Upper lobe of left lung (tissue), 6 donors: ENCODE measurements at places on chromosomes 11 and 22.

- no peak for DNase-seq
These were observed 44.6 kb downstream of the FAM168A start for GRCh38 chr11:73553266-73553665.

- peak; percentile 10 for DNase-seq
These were observed 58.4 kb downstream of the RTL6 start for GRCh38 chr22:44439356-44440223.

DNA sequence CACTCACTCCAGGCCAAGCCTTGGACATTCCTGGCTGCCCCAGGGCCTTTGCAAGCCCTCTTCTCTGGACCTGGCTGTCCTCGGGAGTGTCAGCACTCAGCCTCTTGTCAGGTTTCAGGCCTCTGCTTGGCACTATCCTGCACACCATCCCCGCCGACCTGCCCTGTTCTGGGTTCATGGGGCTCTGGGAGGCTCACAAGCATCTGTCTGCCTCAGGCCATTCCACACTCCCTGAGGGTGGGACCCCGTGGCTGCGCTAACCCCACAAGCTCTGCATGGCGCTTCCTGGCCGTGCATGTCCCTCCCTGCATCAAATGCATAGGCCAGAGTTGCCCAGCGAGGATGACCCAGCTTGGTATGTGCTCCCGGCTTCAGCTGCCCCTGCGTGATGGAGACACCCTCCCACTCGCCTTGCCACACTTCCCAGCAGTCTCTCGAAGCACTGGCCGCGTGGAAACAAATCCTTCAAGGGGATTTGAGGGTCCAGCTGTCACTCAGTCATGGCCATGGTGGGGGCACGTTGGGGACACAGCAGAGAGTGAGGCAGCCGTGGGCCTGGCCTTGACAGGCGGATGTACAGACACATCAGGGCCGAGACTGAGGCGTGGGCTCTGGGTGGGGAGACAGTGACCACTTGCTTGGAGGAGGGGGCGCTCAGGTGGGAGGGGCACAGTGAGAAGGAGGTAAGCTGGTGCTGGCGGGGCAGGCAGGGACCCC lies 87.3 kb downstream of the KCNQ1 start:
- DNase-seq: no peak

- DNase-seq: no peak
These were observed 19.3 kb downstream of the KRTAP5-5 start for GRCh38 chr11:1648653-1649420.

DNA sequence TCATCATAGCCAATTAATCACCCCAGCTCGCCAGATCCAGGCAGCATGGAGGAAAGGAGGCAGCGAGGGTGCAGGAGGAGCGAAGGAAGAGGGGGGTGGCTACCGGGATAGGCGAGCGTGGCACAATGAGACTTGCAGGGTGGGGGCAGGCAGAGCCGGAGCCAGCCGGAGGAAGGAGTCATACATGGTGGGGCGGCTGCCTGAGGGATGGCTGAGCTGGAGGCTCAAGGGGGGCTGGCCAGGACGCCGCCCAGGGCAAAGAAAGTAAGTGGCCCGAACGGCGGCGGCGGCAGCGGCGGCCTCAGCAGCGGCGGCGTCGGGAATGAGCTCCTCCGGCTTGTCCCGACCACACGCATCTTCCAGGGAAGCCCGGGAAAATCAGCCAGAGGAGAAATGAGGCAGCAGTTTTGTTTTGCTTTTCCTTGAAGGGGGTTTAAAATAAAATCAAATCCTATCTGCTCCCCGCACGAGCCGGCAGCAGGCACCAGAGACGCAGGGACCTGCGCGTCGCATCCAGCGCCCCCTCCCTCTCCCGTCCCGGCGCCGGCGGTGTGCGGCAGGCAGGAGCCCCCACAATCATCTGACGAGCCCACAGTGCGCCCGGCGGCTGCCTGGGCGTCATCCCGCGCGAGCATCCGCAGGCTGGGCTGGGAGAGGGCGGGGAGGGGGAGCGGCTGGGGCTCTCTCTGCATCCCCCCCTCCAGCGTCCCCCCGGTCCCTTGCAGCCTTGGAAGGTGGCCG lies 263.6 kb downstream of the CTTN start:
- DNase-seq: no peak

DNA sequence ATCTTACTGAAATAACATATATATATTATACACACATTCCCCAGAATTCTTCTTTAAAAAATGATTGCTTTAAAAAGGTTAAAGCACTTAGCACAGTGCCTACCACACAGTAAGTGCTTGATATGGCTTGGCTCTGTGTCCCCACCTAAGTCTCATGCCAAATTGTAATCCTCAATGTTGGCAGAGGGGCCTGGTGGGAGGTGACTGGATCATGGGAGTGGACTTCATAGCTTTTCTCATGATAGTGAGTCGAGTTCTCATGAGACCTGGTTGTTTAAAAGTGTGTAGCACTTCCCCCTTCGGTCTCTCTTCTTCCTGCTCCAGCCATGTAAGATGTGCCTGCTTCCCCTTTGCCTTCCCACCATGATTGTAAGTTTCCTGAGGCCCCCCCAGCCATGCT lies 6.2 kb downstream of the CRYAB start:
- DNase-seq: no peak

GRCh38 chr22:39776295-39777009 lies 117.1 kb downstream of the ENTHD1 start:
- DNase-seq: no peak

DNA sequence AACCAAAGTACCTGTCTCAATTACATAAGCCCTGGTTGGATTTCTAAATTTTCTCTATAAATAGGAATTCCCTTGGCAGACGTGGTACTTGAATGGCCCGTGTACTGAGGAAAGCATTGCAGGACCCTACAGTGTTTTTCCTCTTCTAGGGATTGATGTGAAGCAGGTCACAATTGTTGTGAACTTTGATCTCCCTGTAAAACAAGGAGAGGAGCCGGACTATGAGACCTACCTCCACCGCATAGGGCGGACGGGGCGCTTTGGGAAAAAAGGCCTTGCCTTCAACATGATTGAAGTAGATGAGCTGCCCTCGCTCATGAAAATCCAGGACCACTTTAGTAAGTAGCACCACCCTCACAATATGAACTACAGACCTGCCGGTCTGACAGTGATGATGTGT lies 16.7 kb downstream of the DDX25 start:
- no peak for DNase-seq

DNA sequence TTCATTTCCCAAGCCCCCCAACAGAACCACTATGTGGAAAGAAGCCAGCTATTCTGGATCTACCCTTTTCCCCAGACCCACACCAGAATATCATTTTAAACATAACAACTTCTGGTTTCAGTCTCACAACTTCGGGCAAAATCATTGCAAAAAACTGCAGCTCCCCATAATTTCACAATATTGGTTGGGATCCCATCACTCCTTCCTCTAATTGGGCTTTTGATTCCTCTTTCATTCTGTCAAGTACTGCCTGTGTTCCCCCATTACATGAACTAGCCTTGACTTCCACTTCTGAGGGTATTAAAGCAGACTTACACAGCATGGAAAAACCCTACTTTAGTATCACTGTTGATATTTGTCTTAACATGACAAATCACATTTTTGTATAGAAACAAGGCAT lies 4.1 kb upstream of the APOL3 start:
- peak; percentile 17 for DNase-seq

DNA sequence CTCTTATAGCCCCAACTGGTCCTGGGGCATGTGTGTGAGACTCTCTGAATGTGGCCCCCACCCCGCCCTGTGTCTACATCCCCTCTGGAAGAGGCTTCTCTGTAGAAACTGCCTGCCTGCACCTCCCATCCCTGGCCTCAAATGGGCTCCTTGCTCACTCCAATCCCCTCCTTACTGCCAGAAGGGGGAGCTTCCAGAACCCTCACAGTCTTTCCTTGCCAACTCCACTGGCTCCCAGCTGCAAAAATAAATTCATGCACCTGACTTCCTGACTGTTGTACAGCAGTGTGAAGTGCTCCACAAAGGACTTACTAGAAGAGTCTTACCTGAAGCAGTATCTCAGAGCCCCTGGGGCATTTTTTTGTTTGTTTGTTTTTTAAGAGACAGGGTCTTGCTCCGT lies 15.2 kb upstream of the SERPIND1 start:
- DNase-seq: no peak

GRCh38 chr11:91244912-91245311 lies 979.7 kb upstream of the FAT3 start:
- no peak for DNase-seq
